KBM-7 (cell line): ENCODE measurements at places on chromosomes 13 and 19.
A peak's percentile ranks its signal among the peaks of the same experiment; 100 is the strongest.

DNA sequence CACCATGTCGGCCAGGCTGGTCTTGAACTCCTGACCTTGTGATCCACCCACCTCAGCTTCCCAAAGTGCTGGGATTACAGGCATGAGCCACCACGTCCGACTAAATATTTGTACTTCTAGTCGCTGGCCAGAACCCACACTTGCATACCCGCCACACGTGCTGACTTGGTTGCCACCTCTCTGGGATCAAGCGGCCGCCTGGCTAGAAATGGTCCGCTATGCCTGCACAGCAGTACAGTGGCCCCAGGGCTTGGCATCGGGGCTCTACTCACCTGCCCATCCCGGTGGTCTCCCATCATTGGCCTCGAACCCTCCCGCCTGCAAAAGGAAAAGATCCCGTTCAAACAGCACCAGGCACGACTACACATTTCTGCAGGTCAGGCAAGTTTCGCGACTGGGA lies 23.7 kb upstream of the TINCR start:
- no peak for DNase-seq

DNA sequence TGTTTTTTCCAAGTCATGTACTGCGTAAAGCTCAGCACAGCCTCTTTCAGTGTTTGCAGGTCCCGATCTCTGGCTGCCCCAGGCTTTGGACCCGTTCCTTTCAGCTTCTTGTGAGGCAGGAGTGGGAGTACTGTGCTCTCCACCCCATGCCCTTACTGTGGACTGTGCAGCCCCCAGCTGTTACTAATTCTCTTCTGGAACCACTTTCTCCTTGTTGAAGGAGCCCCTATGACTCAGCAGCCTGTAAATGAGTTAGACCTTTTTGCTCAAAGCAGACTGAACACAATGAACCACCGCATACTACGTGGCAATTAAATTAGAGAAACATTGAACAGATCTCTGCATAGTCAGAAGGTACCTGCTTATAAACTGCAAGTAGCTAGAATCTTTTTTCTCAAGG lies 39.0 kb downstream of the SERTM1 start:
- no peak for DNase-seq

DNA sequence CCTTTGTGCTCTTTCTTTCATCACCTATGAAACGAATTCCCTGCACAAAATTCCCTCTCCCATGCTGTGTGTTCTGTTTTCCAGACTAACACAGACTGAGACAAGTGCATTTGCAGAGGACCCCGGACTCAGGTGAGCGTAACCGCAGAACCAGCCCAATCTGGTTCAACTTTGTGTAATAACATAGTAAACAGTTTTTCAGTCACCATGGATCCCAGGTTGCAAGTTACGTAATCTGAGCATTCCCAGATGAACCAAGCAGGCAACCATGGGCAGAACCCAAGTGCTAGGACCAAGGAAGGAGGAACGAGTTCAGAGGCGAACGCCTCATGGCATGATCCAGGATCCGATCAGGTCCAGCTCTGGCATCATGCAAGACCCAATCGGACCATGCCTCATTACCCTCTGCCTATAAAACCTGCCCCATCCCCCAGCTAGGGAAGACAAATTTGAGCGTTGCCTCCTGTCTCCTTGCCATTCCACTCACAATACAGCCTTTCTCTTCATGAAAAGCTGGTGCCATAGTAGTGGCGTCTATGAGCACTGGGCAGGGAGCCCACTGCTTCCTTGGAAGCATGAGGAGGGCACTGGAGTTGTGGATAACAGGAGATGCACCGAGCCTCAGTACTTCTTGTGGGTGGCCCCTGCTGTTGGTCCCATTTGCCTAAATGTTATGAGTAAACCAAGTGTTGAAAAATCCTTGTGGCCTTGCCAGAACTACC lies 107.6 kb downstream of the ABCC4 start:
- no peak for DNase-seq

- DNase-seq = no peak
These were observed 40.7 kb downstream of the PIN1 start for GRCh38 chr19:9875796-9876195.

- no peak for DNase-seq
These were observed 22.1 kb downstream of the ADGRL1 start for GRCh38 chr19:14183741-14184350.

DNA sequence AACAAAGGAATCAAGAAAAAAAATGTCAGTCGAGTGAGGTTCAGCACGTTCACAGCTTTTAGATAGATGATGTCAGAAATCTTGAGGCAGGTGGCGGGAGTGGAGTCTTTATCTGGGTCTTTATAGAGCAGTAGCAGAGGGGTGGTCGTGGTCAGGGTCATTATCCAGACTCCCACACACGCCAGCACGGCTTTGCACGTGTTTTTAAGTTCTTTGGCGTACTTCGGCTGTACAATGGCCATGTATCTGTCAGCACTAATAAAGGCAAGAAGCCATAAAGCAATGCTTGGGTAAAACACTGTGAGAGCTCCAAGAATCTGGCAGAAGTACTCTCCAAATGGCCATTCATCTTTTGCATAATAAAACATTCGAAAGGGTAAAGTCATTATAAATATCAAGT lies 2.9 kb downstream of the GPR18 start:
- no peak for DNase-seq

GRCh38 chr19:55228403-55229031 lies at the start of gene TMEM86B:
Gene TMEM86B, minus strand, starts transcription at chr19:55228763. Its CDS starts 22 bp downstream, at chr19:55228741.
- DNase-seq = no peak

GRCh38 chr19:49690079-49690655 lies 749 bp upstream of the CPT1C start:
- no peak for DNase-seq

DNA sequence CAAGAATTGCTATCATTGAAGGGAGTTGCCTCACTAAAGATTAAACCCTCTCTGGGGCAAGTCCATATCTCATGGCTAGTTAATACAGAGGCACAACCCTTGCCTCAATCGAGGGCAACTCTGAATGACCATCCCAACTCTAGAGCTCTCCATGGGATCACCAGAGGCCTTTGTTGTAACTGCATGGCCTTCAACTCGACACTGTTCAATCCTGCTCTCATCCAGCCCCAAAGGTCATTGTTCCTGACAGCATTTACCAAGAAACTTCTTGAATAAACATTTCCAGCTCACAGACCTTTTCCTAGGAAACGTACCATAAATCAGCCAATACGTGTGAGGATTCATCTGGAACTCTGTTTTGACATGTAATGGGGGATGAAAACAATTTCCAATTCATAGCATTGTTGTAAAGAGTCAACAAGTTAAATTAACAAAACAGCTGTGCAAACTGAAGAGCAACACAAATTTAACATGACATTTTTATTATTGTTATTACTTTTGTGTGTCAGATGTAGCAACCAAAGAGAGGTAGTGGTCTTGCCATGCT lies 452.7 kb downstream of the SUCLA2 start:
- DNase-seq = no peak

DNA sequence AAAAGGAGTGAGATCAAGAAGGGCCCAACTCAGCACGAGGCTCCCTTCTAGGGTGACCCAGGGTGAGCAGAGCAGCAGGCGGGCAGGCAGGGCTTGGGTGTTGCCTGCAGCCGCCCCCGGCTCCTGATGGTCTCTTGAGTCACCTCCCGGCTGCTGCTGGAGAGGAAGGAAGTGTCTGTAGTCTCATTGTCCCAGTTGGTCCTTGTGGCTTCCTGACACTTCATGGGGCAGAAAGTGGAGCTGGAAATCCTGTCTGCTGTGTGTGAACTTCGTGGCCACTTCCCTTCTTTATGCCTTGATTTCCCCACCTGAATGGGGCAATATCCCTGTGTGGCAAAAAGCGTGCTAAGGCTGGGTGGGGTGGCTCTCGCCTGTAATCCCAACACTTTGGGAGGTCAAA lies 2.5 kb downstream of the MAP1S start:
- peak; percentile 64 for DNase-seq

GRCh38 chr19:31353833-31354232 lies 4.6 kb upstream of the TSHZ3 start:
- DNase-seq = no peak

DNA sequence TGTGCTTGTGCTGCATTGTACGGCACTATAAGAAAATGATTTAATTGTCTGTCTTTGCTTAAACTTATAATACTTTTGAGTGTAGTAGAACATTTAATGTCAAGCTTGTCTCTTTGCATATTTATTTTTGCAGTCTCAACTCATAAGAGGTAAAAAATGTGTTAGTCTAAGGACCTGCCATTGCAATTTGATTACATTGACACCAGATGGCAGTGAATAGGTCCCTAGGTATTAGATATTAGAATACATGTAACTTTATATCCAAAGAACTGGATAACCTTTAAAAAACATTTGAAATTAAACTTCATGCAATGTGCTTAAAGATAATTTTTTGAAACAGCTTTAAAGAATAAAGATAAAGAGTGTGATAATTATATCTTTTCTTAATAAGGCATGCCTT lies 1421.3 kb downstream of the OLFM4 start:
- peak; percentile 1 for DNase-seq

- no peak for DNase-seq
These were observed at the start of gene ARRDC5 for GRCh38 chr19:4902796-4903195. Gene ARRDC5, minus strand, starts transcription at chr19:4902896. Its CDS starts 71 bp downstream, at chr19:4902825.

DNA sequence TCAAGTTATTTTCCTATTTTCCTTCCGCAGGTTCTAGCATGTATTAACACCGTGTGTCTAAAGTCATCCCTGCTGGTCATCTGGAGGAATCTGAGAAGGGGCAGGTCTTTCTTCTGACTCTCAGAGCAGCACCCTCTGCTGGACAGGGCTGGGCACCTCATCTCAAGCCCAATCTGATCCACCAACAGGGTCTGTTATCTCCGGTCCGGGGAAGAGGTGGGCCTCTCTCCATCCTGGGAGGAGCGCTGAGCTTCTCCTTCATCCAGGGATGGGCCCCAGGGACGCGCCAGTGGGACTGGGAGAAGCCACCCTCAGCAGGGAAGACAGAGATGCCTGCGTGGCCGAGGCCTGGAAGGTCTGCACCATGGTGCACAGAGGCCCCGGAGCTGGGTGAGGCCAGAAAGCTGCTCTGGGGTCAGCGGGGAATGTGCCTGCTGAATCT lies 26.0 kb upstream of the ZNF331 start:
- peak; percentile 50 for DNase-seq

GRCh38 chr19:35531291-35531690 lies 2.0 kb upstream of the GAPDHS start:
- DNase-seq = no peak

GRCh38 chr13:93655154-93655553 lies 428.5 kb downstream of the GPC6 start:
- DNase-seq = no peak

- no peak for DNase-seq
These were observed 16.3 kb downstream of the CILP2 start for GRCh38 chr19:19554074-19555023.

GRCh38 chr19:6086068-6086788 lies 24.1 kb downstream of the RFX2 start:
- DNase-seq = no peak

GRCh38 chr19:2612619-2613249 lies 89.8 kb downstream of the GNG7 start:
- DNase-seq = no peak

DNA sequence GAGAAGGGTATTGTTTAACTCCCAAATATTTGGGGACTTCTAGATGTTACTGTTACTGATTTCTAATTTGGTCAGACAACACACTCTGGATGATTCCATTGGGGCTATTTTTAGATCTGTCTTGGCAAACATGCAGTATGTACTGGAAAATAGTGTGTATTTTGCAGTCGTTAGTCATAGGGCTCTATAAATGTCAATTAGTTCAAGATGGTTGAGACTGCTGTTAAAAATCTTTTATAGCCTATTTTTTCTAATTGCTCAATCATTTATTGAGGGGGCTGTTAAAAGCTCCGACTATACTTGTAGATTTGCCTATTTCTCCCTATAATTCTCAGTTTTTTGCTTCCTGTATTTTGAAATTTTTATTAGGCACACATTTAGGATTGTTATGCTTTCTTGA lies 31.4 kb downstream of the PPP5C start:
- no peak for DNase-seq

- DNase-seq = no peak
These were observed 104.8 kb downstream of the TNFRSF19 start for GRCh38 chr13:23674795-23675640.

DNA sequence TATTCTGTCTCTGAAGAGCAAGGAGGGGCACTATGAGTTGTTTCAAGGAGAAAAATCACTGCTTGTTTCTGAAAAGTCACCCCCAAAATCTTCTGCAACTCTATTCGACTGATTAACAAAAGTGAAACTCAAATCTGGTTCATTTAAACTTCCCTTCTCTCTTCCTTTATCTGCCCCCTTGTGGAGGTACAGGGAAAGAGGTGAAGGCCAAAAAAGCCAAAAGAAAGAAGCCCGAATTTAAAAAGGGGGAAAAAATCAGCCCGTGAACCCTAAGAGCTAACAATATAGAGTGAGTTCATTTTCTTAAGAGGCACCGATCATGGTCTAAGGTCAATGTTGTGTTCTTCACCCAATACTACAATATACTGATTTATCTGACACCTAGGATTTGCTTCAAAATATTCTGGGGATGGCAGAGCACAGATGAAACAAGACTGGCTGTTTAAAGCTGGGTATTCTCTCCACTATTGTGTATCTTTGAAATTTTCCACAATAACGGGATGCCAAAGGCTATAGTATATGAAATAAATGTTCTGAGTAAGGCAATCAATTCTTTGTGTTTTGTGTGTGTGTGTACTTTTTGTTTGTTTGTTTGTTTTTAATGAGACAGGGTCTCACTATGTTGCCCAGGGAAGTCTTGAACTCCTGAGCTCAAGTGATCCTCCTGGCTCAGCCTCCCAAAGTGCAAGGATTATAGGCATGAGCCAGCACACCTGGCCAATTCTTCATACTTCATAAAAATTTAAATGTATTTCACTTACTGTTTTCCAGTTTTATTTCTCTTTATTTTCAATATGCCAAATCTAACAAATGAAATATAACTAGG lies 55.0 kb upstream of the EEF1AKMT1 start:
- DNase-seq = peak; percentile 79

DNA sequence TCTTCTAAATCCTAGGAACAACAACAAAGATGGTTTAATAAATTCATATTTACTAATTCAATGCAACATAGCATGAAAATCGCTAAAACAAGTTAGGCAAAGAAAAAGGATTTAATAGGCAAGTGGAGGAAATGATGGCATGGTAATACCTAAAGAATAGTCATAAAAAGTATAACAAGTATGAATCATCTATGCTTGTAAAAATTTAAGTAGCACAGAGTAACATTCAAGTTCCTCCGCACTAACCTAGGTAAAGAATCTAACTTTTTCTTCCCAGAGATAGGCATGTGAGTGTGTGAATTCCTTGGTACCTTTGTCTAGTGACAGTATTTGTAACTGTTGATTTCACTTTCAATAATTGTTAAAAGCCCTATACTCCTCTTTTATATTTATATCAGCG lies 42.6 kb downstream of the RCBTB2 start:
- DNase-seq = no peak
